ENCODE measurements at places on chromosomes 2 and 18.

DNA sequence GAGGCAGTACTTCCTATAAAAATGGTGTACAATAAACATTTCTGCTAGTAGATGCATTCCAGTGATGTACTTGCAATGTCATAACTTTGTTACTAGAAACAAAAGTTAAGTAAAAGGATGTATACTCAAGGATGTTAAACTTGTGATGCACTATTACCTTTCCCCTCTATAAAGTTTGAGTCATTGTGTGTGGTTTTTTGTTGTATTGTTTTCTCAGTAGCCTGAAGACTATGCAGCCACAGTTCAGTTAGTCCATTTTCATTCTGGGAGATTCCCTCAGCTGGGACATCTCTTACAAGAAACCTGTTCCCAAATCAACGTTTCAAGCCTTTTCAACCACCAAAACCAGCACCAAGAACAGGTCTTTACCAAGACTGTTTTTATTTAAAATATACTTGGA is 5.6 kb downstream of the ATP5MC3 start:
- no peak for DNase-seq

DNA sequence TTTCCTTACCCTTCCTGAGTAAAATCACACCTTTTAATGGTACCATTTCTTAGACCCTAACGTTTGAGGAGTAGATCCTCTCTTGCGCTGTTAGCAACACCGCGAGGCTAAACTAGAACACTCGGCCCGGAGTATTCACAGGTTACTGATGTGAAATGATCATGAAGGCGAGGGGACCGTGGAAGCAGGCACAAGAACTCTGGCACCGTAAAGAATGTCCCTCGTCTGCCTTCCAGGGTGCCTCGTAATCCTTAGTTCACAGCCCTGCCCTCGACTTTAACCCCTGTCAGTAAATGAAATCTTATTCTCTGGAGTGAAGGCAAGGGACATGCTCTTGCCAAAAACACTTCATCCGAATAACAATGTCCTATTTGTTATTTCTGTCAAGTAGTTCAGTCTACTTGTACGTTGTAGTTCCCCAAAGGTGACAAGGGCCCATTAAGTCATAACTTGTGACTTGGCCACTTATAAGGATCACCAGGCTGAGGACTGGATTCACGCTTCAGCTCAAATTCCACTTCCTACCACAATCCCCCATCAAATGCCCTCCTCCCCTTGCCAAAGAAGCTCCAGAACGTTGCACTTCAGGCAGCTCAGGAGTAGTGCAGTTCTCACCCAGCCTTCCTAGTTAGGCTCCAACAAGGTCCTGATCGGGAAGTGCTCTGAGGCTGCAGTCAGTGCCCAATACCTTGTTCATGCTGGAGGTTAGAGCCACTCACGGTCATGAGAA is 43.3 kb upstream of the ITM2C start:
- no peak for DNase-seq

DNA sequence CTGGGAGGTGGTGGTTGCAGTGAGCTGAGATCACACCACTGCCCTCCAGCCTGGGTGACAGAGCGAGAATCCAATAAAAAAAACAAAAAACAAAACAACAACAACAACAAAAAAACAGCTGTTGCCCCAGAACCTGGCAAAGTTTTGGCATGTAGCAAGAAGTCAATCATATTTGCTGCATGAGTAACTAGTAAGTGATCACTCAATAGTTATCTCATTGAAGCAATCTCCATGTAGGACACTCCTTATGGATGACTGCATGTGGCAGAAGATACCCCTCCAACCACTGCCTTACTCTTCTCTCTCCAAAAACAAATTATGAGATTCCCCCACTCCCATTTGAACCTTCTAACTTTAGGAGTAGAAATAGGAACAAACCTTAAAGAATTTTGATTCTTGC is 113.7 kb downstream of the TTC27 start:
- DNase-seq: no peak

GRCh38 chr2:206989311-206989710 is 50.0 kb downstream of the CPO start:
- DNase-seq: peak; percentile 60

DNA sequence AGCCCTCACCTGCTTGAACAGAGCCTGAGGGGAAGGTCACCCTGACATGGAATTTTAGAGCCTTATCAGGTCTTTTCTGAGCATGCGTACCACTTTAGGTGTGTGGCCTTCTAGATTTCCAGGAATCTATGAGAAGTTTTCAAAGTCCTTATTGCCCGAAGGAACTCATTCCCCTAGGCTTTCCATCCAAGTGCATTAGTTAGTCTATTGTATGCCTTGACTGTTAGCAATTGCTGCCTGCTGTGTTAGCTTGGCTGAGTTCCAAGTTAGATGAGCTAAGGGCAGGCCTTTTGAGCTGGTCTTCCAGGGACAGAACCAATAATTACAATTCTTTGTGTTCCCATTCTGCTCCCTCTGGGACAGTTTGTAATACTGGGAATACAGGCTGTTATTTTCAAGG is 30.8 kb upstream of the PUM2 start:
- DNase-seq: no peak

DNA sequence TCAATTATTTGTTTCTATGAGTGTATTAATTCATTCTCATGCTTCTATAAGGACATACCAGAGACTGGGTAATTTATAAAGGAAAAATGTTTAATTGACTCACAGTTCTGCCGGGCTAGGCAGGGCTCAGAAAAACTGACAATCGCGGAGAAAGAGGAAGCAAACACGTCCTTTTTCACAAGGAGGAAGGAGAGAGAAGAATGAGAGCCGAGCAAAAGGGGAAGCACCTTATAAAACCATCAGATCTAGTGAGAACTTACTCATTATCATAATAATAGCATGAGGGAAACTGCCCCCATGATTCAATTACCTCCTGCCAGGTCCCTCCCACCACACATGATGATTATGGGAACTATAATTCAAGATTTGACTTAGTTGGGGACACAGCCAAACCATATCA is 294.0 kb downstream of the DSC3 start:
- DNase-seq: no peak

- DNase-seq: peak; percentile 65
Measured at GRCh38 chr2:60735496-60736250, 20.4 kb upstream of the PAPOLG start.

DNA sequence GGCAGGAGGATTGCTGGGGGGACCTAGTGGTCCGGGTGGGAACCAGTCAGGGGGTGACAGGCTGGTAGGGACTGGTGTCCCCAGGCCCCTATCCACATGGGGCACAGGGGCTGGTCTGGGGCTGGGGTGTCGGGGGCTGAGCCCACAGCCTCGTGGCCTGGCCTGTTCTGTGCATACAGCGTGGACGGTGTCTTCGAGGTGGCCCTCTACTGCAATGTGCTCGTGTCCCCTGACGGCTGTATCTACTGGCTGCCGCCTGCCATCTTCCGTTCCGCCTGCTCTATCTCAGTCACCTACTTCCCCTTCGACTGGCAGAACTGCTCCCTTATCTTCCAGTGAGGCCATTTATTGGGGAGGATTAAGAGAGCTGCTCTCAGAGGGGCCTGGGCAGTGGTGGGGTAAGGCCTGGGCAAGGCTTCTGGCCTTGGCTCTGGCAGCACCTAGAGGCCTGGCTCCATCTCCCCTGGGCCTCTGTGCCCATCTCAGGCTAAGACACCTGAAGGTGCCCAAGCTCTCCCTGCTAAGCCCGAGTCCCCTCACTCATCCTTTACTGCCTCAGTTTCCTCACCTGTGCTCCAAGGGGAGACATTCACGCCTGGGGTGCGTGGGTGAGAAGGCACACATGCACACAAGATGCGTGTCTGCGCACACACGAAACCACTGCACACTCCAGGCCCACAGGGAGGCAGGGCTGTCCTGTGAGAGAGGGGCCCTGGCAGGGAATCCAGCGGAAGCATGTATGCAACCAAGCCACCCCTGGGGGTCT is 1.9 kb downstream of the CHRNG start:
- no peak for DNase-seq

GRCh38 chr18:44895176-44895798 is 214.6 kb downstream of the SETBP1 start:
- DNase-seq: no peak

GRCh38 chr2:8223695-8224346 is 458.0 kb upstream of the ID2 start:
- no peak for DNase-seq

GRCh38 chr2:176595986-176596385 is 326.7 kb downstream of the MTX2 start:
- DNase-seq: no peak

DNA sequence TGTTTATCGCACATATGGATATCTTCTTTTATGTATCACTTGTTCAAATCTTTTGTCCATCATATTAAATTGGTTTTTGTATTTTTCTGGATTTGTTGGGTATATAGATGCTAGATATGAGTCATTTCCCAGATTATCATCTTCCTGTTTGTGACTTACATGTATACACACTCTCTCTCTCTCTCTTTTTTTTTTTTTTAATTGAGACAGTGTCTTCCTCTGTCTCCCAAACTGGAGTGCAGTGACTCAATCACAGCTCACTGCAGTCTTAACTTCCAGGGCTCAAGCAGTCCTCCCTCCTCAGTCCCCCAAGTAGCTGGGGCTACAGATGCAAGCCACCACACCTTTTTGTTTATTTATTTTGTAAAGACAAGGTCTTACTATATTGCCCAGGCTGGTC is 43.8 kb downstream of the XIRP2 start:
- DNase-seq: no peak

GRCh38 chr2:240162531-240162930 is 22.1 kb upstream of the OTOS start:
- DNase-seq: no peak

GRCh38 chr2:231530099-231531011 is at the start of gene NMUR1:
TSS of gene NMUR1 (minus strand) at chr2:231530445. CDS start at chr2:231530361, 84 bp downstream.
- DNase-seq: peak; percentile 85

GRCh38 chr18:56678836-56679565 is 27.8 kb downstream of the WDR7 start:
- DNase-seq: no peak

DNA sequence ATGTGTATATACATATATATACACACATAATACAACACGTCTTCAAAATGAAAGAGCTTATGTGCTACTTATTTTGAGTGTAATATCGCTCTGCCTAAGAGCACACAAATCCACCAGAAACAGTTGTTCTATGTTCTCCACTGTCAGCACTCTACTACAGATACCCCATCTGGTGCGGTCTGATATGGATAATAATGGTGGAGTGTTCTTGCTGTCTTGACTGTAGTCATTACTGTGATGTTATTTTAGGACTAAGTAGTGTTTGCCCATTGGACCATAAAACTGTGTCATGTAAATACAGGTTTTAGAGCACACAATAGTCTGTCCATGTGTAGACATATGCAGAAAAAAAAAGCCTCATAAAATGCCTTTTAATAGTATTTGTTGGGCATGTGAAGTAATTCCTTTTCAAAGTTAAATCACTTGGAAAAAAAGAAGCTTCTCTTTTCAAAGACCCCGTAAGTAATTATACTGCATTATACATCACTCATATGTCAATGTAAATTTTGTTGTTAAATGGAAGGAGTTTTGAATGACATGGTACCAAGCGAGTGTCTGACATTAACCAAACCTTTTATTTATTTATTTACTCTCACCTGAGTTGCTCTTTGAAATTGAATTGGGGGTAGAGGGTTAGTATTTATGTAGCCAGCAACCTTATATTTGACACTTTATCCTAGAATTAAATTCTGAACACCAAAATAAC is 1249.2 kb upstream of the ZEB2 start:
- DNase-seq: no peak

DNA sequence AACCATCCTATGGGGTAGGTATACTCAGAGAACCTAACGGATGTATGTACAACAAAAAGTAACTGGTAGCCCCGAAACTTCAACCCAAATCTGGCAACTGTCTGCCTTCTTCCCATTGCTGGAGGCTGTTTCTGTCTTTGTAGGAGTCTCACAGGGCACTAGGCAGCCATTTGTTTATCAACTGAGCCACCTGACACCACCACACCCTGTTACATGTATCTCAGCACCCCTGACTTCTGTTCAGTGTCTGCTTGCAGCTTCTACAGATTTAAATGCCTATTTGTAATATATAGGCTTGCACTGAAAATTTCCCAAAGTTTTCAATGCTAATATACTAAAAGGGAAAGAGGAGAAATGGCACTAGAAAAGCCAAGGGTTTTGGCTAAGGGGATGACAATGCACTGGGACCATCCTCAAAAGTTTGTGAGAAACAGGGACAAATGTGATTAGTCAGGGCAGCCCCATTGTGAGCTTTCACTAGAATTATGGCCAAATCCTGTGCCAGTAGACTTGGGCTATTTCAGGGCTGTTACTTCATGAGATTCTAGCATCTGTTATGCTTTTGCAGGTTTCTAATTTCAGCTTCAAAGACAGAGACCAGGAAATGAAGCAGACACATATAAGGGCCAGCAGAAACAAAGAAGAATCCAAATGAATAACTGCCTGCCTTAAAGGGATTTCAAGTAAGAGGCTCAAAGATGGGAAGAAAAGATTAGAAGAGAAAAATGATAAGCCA is 103.3 kb downstream of the MYO5B start:
- DNase-seq: no peak

DNA sequence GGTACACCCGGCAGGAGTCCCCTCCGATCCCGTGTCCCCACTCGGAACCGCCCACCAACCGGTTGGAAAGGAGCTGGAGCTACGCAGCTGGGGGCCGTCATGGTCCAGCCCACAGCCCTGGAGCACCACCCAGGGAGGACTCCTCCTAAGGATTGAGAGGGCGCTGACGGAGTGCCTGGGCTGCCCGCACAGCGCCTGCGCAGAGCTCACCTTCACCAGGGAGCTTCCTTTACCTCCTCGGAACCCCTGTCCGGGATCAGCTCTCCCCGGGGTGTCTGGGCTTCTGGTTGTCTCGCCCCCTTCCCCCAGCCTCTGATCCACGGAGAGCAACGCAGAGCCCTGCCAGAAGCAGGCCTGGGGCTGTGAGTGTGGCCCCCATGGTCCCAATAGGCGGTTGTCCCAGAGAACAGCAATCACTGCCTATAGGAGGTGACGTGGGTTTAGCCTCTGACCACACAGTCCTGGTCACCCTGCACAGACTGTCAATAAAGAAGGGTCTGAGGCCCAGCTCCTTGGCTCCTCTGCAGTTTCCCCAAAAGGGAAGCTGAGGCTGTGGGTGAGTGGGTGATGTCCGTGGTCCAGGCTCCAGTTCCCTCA is 14.6 kb downstream of the ALPG start:
- DNase-seq: no peak

DNA sequence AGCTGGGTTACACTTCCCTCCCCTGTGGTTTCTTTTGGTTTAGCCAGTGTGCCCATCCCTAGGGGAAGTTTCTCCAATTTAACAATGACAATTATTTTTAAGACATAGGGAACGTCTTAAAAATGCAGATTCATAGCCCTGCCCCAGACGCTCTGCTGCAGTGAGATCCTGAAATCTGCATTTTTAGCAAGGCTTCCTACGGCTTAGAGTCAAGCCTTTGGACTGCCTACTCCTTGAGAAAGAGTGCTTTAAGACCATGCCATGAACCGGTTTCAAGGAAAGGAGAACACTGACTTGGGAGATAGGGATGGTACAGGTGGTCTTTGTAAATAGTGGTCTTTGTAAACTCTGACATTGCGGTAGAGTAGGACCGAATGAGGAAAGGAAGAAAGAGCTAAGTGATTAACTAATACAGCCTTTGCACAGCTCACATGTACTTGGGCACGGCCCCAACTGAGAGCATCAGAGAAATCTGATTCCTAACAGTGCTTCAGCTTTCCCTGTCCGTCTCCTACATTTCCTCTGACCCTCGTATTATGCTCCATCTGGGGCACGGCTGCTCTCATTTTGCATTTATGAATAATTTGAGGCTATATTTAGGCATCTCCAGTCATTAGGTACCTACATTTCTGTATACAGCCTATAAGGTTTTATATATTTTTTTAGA is 217.6 kb upstream of the TANK start:
- no peak for DNase-seq

Measured in ecto neural progenitor cell (in vitro differentiated cells).